Fibroblast of the aortic adventitia (primary cell): ENCODE measurements at places on chromosomes 12 and 14.

- DNase-seq = no peak
Observed at GRCh38 chr12:113262710-113263109, 41.4 kb downstream of the TPCN1 start.

GRCh38 chr14:62885451-62885850 is 159.8 kb downstream of the KCNH5 start:
- no peak for DNase-seq

- DNase-seq = no peak
Observed at GRCh38 chr14:24435192-24435810, 5.5 kb downstream of the KHNYN start.

DNA sequence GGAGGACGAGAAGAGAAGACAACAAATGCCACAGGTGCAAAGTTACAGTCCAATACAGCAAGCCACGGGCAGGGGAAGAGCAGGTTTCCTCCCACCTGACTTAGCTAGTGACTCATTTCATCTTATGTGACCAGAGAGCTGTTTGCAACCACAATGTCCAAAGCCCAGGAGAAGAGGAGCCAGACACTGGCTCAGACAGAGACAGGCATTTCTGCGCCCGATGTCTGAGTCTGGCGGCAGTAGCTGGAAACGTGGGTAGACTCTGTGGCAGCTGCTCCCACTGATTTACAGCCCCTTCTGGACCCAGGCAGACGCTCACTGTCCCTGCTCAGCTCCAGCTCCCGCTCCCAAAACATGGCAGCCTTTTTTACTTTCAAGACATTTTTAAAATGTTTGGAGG is 60.0 kb downstream of the CHGA start:
- no peak for DNase-seq

DNA sequence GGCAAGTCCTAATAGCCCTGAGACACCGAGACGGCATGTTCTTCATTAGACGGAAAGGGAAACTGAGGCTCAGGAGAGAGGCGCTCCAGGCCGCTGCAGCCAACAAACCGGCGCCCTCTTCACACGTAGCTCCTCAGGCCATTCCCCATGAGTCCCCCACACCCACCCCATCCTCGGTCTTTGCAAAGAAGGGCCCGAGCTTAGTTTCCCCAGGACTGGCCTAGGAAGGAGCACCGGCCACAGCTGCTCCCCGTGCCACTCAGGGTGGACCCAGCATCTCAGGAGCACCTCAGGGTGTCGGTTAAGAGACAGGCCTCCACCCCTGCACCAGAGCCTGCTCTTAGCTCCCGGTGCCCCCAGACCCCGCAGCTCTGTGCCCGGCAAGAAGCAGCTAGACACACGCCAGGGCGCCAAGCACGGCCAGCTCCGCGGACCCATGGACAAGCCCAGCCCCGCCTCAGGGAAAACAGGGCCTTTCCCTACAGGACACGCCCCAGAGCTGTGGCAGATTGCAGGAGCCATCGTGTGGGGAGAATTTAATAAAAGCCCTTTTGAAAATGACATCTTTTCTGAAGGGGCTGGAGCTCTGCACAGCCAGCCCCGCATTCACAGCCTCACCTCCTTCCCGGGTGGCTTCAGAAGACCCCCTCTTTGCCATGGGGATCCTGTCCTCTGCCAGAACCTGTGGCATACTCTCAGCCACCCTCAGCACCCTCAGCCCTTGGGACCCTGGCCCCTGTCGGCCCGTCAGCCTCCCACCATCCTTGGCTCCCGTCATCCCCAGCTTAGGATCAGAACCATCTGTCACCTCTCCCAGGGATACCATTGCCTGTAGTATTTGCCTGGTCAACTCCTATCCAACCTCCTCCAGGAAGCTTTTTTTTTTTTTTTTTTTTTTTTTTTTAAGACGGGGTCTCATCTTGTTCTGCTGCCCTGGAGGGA is 59.7 kb downstream of the LGMN start:
- no peak for DNase-seq

GRCh38 chr14:91397965-91398591 is 19.5 kb downstream of the CCDC88C start:
- DNase-seq = no peak

DNA sequence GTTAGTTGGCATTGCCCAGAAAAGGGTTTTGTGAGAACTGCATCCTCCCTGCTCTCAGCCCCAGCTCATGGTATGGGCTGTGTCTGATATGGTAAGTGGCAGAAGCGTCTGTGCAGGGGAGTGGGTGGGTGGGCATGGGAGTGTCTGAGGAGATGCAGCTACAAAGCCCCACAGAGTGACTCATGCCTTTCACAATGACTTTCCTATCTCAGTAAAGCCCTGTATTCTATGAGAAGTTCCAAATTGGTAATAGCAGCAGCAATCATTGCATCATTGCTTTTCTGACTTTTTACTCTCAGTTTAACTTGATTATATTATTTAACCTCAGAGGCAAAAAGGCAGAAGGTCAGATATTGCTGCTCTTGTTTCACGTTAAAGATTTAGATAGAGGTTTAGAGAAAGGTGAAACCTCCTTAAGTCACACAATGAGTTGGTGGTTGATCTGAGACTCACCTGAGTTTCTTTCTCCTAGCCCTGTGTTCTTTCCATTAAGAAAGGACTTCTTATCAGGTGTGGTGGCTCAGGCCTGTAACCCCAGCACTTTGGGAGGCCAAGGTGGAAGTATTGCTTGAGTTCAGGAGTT is 171.7 kb downstream of the SLC5A8 start:
- DNase-seq = peak; percentile 69

GRCh38 chr12:15355766-15356165 is 33.5 kb downstream of the PTPRO start:
- no peak for DNase-seq

- no peak for DNase-seq
Observed at GRCh38 chr14:71163842-71164629, 256.8 kb downstream of the PCNX1 start.

- DNase-seq = peak; percentile 4
Observed at GRCh38 chr14:90755661-90756304, 60.4 kb downstream of the TTC7B start.

DNA sequence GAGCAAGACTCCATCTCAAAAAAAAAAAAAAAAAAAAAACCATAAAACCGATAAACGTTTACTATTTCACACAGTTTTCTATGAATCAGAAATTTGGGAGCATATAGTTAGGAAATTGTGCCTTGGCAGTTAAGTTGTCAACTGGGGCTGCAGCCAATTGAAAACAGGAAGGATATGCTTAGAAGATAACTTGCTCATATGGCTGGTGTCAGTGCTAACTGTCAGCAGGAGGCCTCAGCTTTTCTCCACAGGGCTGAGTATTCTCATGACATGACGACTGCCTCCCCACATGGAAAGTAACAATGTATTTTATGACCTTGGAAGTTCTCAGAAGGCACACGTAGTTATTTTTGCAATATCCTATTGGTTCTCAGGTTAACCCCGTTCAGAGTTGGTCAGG is 29.6 kb upstream of the OR5AU1 start:
- DNase-seq = no peak

DNA sequence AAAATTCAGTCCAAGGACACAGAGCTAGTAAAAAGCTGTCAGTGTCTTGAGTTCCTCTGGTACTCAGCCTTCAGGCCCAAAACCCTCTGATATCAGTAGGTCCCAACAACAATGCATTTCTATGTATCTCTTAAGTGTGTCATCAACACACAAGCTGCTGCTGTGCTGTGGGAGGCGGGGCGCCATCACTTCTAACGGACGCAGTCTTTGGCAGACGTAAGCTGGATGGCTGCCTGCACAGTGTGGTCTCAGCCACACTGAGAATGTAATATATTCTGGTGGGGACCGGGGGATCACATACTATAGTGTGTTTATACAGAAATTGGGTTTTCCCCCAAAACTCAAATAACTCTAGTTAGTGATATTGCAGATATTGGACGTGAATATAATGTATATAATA is 123.9 kb downstream of the SUDS3 start:
- no peak for DNase-seq

- peak; percentile 62 for DNase-seq
Observed at GRCh38 chr14:68377459-68377858, 415.4 kb downstream of the ZFP36L1 start.

DNA sequence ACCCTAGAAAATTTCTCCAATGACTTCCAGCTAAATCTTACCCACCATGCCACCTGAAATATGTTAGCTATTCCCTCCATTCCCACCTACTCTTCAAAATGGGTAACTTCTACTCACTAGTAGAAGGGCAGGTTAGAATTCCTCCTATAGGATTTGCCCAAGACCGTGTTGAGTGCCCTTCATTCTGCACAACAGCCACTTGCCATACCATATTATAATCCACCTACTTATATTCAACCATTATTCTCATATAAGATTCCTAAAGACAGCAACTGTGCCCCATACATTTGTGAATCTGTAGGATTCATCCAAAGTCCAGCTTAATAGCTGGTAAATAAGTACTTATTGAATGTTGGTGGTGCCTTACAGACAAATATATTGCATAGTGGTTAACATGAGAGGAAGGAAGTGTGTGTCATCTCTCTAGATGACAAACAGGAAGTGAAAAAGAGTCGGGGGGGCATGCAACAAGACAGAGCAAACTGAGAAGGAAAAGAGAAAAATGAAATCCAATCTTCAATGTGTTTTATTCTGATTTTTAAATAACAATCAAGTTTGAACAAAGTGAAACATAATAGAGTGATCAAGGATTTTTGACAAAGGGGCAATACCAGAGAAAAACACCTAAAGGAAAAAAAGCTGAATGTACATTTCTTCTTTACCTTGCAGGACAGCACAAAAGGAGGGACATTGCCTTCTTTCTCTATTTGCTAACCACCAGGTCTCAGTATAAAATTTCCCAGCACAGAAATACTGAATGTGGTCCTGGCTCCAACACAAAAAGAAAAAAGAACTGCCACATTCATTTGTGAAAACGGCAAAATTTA is 389.3 kb upstream of the USP15 start:
- DNase-seq = no peak

DNA sequence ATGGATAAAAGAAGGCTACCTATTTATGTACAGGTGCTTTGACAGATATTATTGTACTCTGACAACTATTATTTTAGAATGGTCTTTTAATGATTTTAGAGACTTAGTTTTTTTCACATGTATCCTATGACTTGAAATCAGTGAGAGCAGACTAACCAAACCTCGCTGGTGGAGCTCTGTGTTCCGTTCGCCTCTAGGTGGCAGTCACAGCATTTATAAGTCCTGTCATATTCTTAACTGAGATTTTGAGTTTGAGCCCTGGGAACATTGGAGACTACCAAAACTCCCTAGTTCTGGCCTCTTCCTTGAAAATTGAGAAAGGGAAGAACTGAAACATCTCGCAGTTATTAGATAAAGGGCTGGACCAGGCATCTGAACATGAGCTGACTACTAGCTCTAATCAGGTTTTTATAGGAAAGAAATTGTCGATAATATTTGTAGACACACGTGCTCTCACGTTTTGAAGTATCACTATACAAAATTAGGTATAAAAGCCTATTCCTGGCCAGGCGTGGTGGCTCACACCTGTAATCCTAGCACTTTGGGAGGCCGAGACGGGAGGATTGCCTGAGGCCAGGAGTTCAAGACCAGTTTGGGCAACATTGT is 48.3 kb downstream of the TTLL5 start:
- DNase-seq = peak; percentile 91

GRCh38 chr14:55605793-55606192 is 25.8 kb downstream of the KTN1 start:
- peak; percentile 38 for DNase-seq

- no peak for DNase-seq
Observed at GRCh38 chr12:67665679-67666078, 17.1 kb downstream of the DYRK2 start.

GRCh38 chr14:59320763-59321625 is 132.5 kb downstream of the DAAM1 start:
- peak; percentile 75 for DNase-seq

- peak; percentile 59 for DNase-seq
Observed at GRCh38 chr12:3122841-3123678, 45.9 kb downstream of the TSPAN9 start.

DNA sequence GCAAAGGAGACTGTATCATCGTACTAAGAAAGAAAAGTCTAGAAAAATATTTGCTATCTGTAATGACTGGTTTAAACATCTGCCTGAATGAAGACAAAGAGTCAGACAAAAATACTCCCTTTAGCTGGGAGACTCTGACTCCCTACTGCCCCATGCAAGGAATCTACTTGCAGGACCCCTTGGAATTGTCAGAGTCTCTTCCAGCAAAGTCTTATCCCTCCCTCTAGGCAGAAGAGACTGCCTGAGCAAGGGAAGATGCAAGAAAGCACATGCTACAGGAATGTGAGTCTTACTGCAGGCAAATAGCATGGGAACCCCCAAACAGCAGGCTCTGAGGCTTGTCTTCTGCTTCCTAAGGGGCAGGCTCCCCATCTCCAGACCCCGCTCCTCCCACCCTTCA is 154.0 kb downstream of the KCNA5 start:
- no peak for DNase-seq

GRCh38 chr12:16076557-16076956 is 165.4 kb downstream of the DERA start:
- DNase-seq = peak; percentile 24

- peak; percentile 68 for DNase-seq
Observed at GRCh38 chr14:74018174-74018585, 908 bp downstream of the ENTPD5 start.

DNA sequence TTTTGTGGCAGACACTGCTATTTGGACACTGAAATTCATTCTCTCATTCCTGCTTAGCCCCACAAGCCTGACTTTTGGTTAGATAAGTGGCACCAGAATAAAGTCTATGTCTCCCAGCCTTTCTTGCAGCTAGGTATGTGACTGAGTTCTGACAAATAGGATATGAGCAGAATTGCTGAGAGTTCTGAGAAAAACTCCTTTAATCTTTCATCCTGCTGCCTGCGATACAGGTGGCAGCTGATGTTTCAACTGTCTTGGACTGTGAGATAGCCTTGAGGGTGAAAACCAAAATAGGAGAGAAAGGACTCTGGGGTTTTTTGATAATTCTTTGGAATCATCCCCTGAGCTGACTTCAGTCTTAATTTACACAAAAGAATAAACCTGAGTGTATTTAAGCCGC is 55.8 kb downstream of the MBIP start:
- DNase-seq = no peak

DNA sequence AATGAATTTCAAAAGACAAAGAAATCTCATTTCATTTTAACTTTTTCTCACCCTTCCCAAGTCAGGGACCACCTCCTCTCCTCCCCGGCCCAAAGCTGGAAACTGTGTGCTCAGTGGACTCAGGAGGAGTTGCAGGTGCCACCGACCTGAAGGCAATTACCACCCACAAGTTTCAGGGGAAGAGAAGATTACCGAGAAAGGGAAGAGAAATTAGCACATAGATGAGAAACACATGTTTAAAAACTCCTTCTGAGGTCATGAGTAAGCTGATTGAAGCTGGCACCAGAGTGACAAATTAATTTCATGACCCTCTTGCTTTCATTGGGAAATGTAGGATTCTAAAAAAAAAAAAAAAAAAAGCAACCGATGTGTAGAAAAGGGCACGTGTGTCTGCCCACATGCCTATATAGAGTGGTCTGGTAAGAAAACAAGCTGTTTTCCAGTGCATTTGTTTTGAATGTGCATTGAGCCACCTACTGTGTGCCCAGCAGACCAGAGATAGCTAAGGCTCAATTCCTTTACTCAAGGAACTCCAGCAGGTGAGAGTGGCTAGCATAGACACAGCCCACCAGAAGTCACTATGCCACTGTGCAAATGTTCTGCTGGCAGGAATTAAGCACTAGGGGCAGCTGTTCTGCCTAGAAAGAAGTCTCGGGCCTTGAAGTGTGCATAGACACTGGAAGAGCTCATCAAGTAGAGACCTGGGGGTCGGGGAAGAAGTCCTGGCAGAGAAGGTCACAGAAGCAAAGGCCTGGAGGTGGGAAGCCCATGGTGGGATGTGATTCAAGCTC is 30.5 kb downstream of the DPF3 start:
- DNase-seq = no peak

GRCh38 chr12:12779529-12779928 is 5.9 kb upstream of the APOLD1 start:
- peak; percentile 90 for DNase-seq

- DNase-seq = peak; percentile 54
Observed at GRCh38 chr12:49089821-49090773, 4.5 kb downstream of the DHH start.
